ENCODE measurements at places on chromosomes 6 and 20.
A peak's percentile ranks its signal among the peaks of the same experiment; 100 is the strongest.

GRCh38 chr6:1144842-1145767 lies 166.8 kb upstream of the FOXQ1 start:
- DNase-seq: no peak

GRCh38 chr6:14875481-14876063 lies 370.3 kb upstream of the JARID2 start:
- no peak for DNase-seq

DNA sequence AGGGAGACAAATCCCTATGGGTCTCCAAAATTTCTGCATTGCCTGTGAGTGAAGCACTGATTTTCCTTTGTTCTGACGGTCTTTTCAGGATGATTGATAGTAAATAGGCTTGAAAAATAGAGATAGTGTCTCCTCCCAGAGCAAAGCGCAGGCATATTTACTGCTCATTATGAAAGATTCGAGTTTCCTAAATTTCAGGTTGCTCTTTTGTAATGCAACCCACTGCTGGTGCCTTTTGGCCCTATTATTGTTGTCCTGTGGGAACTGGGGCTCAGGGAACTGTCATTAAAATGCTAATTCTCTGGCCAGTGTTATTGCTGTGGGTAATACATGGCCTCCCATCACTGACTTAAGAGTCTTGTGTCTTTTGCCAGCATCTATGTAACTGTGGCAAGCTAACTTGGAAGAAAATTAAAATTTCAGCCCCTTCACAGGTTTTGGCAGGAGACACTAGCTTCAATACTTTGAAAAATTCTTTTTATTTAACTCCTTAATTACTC lies 754.1 kb upstream of the MAP3K7 start:
- DNase-seq: no peak

DNA sequence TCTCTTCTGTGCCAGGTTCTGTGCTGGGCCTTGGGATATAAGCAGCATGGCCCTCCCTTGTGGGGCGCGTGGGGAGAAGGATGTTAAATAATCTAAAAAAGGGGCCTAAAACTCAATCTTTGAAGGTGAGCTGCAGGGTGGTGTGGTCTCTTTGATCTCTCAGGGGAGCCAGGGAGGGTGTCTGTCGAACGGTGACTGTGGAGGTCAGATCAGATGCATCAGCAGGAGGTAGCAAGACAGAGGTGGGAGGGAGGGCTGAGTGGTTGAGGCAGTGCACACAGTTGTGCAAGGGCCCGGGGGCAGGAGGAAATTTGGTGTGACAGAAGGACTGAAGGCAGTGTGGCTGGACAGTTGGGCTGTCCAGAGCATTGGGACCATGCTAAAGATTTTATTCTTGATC lies 287.3 kb downstream of the BMP7 start:
- DNase-seq: no peak

DNA sequence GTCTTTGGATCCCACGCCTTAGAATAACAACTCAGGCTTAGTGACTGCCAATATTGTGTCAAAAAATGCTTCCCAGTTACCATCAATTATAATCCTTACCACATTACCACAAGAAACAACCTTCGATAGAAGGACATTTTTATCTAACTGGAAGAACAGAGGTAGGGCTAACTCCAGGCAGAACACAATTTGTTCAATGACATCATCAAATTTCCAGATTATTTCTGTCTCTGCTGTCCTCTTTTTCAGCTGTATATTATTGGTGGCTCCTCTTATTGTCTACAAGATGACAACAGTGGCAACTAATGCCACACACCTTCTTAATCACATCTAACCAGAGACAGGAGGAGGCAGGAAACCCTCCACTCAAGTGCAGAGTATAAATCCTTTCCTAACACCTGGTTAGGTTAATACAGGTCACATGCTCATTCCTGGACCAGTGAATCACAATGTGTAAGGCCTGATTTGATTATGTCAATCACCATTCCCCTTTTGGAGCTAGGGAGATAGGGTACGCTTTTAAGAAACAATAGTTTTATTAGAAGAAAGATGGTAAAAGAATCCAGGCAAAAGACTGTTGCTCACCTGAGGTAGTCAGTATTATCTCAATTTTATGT lies 18.0 kb downstream of the KHDC1L start:
- no peak for DNase-seq

GRCh38 chr6:36659271-36659670 lies 19.2 kb upstream of the CDKN1A start:
- DNase-seq: no peak

GRCh38 chr6:149457316-149457884 lies 27.4 kb downstream of the ZC3H12D start:
- DNase-seq: no peak

DNA sequence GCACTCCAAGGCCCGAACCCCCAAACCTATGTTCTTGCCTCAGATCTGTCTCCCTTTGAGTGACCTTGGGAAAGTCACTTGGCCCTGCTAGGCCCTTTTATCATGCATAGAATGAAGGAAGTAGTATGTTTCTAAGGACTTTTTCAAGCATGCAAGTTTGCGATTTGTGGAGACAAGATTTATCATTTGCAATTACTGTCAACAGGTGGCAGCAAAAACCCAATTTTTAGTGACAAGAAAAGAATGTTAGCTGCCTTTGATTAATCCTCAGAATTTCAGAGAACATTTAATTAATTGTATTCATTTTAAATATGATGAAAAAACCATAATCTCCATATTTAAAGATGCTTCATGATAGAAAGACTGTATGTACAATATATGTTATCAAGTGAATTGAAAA lies 28.3 kb upstream of the PREP start:
- peak; percentile 55 for DNase-seq

GRCh38 chr6:129936329-129937165 lies 75.4 kb upstream of the TMEM244 start:
- peak; percentile 89 for DNase-seq

- no peak for DNase-seq
Observed at GRCh38 chr6:52667572-52667971, 3.3 kb upstream of the TMEM14A start.

GRCh38 chr20:45229264-45230056 lies 8.3 kb downstream of the SEMG2 start:
- DNase-seq: peak; percentile 51

DNA sequence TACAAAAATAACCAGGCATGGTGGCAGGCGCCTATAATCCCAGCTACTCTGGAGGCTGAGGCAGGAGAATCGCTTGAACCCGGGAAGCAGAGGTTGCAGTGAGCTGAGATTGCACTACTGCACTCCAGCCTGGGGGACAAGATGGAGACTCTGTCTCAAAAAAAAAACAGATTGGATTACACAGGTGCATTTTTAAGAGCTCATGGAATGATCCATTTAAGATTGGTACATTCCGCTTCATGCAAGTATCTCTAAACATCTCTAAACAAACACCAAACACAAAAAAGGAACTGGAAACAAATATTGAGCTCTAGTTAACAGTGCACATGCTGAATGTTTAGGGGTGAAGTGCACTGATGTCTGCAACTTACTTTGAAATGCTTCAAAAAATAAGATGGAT lies 154.3 kb downstream of the GRM4 start:
- DNase-seq: no peak

- no peak for DNase-seq
Observed at GRCh38 chr20:49886571-49887213, 28.6 kb downstream of the SPATA2 start.

- no peak for DNase-seq
Observed at GRCh38 chr6:75235271-75235670, 8.3 kb downstream of the COX7A2 start.

- peak; percentile 90 for DNase-seq
Observed at GRCh38 chr6:156780102-156780641, 3.0 kb downstream of the ARID1B start.

DNA sequence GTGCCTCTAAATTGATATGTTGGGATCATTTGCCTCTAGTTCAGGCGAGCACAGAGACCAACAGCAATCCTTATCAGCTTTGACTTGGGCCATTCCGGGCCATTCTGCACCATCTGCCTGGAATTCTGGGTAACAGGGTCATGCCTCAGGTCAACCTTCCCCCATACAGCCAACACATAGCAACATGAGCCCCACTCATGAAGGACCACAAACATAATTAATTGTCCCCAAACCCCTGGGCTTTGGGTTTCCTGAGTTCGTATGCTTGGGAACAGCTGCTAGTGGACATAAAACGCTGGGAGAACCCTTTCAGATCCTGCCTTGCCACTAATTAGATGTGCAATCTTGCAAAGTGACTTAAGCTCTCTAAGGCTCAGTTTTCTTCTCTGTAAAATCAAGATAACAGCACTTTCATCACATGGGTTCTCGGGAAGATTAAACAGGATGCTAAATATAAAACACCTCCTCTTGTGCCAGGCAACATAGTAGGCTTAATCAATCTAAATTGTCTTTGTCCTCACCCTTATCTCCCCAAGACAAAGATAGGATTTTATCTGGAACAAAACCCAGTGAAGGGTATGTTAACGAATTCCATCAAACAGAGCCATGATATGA lies 426.5 kb downstream of the CD83 start:
- no peak for DNase-seq

DNA sequence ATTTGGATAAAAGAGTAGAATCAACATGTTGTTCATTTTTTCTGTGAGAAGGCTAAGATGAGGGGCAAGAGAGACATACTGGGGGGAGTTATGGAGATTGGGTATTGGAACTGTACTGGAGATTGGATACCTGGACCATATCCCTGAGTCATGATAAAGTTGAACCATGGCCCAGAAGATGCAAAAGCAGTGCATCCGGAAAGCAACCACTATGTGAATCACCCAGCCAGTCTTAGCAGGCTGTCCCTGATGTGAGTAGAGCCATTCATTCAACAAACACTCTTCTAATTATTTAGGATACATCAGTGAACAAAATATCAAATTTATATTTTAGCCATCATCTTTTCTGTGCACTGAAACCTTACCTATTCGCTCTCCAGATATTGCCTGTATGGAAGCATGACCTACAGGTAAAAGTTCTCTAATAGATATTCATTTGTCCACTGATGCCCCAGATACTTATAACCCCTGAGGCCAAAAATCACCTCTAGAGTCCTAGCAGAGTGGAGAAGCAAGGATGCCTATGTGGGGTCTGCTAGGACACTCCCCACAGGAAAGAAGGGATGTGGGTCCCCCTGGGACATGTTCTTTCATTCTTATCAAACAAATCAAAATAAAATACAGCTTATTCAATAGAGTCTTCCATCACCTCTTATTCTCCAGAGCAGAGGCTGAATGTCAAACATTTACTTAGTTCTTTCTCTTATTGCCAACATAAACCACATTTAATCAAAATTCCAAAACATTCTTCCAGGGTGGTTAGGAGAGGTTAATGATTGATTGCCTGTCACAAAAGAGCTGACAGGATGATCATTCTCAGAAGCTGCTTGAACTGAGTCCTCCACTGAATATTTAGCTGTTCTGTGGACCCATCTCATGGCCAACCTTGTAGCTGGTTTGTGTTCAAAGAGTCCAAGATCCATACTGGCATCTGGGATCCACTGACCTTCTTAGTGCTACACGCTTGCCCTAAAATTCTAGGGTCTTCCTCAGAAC lies 37.0 kb upstream of the PKHD1 start:
- DNase-seq: no peak

- DNase-seq: no peak
Observed at GRCh38 chr20:59385480-59385879, 85.1 kb downstream of the EDN3 start.

DNA sequence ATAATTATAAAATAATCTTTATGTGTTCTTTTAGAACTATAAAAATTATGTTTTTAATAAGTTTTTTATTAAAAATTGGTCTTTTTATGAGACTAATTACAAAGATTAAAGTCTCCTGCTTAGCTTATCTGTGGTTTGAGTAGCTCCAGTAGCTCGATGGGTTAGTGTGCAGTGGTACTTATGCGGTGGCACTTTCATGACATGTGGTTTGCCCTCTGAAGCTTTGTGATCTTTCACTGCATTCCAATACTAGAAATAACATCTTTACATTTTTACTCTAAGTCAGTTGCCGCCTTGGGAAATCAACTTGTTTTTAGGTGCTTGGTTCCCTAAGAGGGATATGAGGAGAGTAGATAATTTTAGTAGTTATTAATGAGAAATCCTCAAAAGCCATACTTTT lies 699.5 kb upstream of the FLRT3 start:
- no peak for DNase-seq
